ENCODE measurements at places on chromosomes 4 and X.

GRCh38 chrX:154329294-154329693, 33.7 kb downstream of the TKTL1 start:
- no peak for DNase-seq

- peak; percentile 36 for DNase-seq
These were observed 87.2 kb downstream of the AREG start for GRCh38 chr4:74531963-74532794.

- no peak for DNase-seq
These were observed 87.8 kb upstream of the GUCY1A1 start for GRCh38 chr4:155578726-155579370.

- DNase-seq = no peak
These were observed 120.1 kb upstream of the MED14 start for GRCh38 chrX:40855411-40855810.

DNA sequence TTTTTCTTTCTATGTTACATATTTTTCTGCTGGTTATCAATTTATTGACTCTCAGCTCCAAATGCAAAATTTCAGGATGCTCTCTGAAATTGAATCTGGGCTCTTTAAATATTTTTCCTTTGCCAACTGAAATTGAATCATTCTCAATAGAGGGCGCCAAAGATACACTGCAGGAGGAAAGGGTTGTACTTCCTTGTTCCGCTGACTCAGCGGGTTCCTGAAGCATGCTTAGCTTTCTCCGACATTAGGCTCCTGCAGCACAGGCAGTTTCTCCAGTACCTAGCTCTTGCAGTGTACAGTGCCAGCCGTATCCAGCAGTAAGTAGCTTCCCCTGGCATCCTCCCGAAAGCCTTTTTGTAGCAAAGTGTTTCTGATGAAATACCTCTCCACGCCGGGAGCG, 28.8 kb upstream of the CFAP47 start:
- DNase-seq = peak; percentile 47

DNA sequence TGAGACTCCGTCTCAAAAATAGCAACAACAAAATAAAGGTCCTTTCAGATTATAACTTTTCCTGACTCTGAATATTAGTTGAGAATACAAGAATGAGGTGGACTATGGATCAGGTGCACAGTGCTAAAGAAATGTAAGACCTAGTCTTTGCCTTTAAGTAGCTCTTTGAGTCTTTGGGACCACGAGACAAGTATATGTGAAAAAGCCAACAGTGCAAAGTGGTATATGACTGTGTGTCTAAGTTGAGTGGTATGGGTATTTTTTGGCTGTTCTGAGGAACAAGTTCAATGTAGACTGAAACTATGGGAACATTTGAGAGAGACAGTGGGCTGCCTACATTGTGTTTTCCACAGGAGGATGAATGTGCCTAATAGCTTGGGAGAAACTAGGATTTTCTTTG, 2.8 kb downstream of the GAB1 start:
- DNase-seq = no peak

DNA sequence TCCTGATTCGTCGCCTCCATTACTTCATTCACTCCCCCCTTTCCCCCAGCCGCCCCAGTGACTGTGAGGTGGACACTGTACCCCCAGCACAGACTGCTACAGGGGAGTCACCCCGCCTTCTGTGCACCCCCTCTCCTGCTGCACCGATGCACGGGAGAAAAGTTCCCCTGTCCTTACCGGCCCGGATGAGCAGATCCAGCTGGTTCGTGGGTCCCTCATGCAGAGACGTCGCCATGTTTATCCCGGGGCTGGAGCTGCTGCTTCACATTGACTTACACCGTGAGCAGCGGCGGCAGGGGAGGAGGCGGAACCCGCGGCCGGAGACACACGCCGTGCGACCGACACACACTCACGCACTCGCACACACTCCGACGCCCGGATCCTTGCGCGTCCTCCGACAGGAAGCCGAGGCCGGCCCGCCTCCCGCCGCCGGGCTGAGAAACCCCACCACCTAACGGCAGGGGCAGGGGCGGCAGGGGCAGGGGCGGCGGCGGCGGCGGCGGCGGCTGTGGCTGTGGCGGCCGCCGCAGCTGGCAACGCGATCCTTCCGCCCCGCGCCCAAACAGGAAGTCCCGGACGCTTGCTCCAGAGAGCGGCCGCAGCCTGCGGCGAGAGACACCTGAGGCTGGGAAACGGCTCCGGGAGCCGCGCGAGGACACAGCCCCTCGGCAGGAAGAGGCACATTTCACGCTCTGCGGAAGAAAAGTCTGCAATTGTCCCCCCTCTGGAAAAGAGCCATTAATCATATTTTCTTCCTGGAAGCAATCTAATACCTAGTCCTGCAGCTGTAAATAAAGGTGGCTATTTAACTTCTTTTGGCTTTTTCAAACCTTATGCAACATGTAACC, 68.6 kb downstream of the NOCT start:
- DNase-seq = peak; percentile 89

DNA sequence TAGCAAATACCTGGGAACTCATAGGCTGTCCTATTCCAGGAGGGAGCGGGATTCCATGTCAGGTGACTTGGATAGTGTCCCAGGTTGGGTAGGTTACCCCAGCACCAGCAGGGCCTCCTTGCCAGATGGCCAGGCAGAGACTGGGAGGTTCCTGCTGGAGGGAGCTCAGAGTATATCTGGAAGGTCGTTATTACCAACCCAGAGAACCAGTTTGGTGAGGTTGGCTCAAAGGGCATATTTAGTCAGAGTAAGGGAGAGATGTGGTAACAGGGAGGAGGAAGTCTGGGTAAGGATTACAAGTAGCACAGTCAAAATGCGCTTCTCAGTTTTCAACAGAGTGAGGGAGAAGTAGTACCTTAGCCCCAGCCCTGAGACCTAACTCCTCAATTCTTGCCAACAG, 53.3 kb upstream of the LNX1 start:
- DNase-seq = no peak

DNA sequence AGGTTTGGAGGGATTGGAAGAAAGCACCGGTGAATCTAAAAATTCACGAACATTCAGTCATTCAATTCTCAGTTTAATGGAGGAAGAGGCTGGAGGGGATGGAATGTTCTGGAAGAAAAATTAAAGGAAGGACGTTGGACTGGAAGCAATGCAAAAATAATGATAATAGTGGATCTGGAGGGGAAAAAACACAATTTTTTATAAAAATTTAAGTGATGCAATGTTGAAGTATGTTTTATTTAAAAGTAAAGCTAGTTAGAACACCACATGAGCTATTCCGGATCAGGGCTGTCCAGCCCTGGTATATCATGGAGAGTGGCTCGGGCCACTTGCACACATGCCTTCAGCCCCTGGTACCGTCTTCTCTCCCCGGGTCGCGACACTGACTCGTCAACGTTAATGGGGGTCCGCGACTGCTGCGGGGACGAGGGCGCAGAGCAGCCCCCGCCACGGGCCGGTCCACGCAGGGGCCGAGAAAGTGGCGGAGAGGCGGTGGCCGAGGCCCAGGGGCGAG, 204.6 kb downstream of the TENM3 start:
- DNase-seq = no peak

- DNase-seq = peak; percentile 18
These were observed 1.7 kb upstream of the FGFRL1 start for GRCh38 chr4:1009542-1010394.

DNA sequence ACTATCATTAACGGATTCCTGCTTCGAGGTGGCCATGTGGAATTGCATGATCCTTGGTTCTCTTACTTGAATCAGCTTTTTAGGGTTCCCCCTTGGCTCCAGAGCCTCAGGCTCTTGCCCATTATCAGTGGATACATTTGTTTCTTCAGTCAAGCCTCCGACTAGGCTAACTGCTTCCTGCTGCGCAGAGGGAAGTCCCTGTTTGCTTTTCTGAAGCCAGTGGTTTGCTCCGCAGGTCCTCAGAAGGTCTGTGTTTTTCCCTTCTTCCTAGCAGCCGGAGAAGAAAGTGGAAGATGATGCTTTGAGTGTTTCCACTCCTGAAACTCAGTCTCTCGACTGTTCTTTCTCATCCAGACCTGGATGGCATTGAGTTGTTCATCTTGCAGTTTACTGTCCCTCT, 20.6 kb downstream of the SRD5A3 start:
- no peak for DNase-seq

- DNase-seq = no peak
These were observed 233.8 kb upstream of the UGT8 start for GRCh38 chr4:114364857-114365256.

- DNase-seq = no peak
These were observed 11.4 kb downstream of the UBE2D3 start for GRCh38 chr4:102815981-102816380.

GRCh38 chrX:53093177-53093655, 726 bp upstream of the KANTR start:
- no peak for DNase-seq

- no peak for DNase-seq
These were observed 43.8 kb downstream of the RGS12 start for GRCh38 chr4:3336382-3337356.

- DNase-seq = no peak
These were observed 54.7 kb upstream of the MYOZ2 start for GRCh38 chr4:119080721-119081541.

DNA sequence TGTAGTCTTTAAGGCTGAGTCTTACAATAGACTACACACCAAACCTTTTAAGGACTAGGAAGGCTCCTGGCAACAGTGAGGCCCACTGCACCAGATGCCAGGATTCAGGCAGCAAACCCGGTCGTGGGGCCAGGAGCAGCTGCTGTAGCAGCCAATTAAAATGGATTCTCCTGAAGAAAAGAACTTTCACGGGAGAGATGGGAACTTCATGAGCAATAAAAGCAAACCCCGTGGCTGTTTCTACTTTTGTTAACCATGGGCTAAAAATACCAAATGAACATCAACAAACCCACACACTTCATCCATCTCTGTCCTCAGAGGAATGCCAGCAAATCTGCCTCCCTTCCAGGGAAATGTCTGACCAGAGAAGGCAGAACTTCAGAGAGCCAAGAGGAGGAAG, 101.4 kb downstream of the BTC start:
- no peak for DNase-seq

DNA sequence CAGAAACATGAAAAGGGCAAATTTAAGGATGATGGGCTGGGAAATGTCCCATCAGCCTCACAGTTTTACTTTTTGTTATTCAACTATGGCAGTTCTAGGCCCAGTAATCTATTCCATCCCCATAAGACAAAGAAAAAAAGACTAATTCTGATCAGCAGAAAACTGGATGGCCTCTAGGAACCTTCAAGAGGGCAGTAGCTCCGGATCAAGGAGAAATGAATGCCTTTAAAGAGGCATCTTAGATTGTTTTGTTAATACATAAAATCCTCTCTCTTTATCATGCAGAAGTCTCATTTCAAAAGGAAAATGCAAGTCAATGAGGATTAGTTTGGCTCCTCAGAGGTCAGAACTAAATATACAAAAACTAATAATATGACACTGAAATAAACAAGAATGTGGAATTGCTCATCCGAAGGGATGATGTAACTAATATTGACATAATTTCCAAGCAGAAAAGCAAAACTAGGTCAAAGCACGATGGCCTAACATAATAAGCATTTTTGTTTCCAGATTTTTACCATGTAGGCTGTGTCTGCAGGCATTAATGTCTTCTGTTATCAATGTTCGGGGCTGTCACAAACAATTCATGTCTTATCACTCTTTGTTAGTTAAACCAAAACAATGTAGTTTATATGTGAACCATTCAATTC, 8.8 kb downstream of the MID1 start:
- DNase-seq = no peak

- no peak for DNase-seq
These were observed 9.5 kb downstream of the HHIP start for GRCh38 chr4:144655491-144655890.

DNA sequence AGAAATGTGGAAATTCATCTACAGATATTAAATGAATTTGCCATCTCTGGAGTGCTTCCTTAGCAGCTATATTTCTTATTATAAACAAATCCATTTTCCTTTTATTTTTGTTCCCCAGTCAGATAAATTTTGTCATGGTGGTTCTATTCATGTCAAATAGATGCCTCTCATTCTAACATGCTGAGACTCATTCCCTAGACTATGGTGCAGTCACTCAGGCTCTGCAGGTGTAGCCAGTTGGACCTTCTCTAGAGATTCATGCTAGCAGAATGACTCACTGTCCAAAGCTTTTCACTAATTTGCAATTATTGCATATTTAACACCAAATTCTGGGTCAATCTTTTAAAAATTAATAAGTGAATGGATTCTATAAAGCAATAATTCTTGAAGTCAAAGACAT, 1392.7 kb downstream of the PCDH7 start:
- DNase-seq = no peak

DNA sequence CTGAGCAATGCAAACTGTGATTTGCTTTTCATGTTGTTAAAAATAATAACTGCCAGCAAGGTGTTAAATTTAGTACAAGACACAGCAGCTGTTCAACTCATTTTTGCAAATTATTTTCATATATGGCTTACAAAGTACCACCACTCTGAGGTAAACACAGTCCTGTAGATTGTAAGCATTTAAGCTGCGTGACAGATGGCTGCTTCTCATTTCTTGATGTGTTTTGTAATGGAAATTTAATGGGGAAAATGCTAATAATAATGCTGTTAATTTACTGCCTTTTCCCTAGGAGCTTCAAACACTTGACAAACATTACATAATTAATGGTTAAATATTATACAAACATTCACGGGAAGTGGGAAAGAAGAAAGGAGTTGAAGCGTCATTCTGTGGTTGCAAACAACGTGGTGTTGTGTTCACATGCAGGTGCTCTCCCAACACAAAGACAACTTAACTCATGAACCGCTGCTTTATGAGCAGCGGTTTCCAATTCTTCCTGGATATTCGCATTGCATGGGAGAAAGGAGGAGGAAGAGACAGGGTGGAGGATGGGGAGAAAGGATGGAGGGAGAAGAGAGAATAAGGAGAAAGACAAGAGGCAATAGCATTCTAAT, 236.8 kb upstream of the VCX start:
- DNase-seq = peak; percentile 18

GRCh38 chrX:120316587-120317283, 5.5 kb upstream of the TMEM255A start:
- no peak for DNase-seq

DNA sequence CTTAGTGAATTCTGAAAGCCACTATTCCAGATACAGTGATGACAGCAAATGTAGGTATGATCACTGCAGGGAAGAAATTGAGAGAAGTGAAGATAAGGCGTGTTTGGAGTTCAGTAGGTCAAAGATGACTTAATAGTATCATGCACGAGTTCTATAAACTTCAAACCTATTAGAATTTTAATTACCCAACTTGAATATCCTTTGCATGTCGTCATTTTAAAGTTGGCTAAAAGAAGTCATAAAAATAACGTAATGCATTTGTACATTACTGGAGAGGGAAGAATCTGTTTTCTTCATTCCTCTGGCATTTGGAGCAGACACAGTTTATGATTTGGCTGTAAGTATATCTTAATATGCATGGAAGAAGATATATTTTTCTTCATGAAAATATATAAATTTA, 68.6 kb upstream of the MXRA5 start:
- DNase-seq = no peak

- DNase-seq = no peak
These were observed 46.0 kb upstream of the TEX13A start for GRCh38 chrX:105266456-105266855.

- no peak for DNase-seq
These were observed 221.3 kb downstream of the PPP3CA start for GRCh38 chr4:101126059-101126458.

- peak; percentile 21 for DNase-seq
These were observed 103.9 kb downstream of the PDS5A start for GRCh38 chr4:39873823-39874222.

Measured in Jurkat, Clone E6-1 (cell line).